Stimulated activated CD4-positive, alpha-beta T cell treated with anti-CD3 and anti-CD28 coated beads, Interleukin-1b, Interleukin-23, amount 100 ng/mL, for 48 hours (primary cell): ENCODE measurements at places on chromosomes 2 and 18.
A peak's percentile ranks its signal among the peaks of the same experiment; 100 is the strongest.

- no peak for DNase-seq
Observed at GRCh38 chr2:233980955-233981561, 63.9 kb downstream of the TRPM8 start.

DNA sequence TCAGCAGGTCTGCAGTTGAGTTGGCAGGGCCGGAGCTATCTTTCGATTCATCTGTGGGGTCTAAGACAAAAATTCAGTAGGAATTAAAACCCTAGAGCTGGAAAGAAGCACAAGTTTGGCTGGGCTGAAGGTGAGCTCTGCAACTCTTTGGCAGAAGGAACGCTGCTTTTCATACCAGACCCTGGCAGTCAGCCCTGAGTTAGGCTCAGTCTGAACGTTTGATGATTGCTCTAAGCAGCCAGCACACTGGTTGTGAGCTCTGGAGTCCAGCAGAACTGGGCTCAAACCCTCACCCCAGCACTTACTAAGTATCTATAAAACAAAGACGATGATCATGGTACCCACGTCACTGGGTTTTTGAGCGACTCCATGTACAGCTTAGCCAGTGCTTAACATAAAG, 192.5 kb downstream of the TNS1 start:
- no peak for DNase-seq

DNA sequence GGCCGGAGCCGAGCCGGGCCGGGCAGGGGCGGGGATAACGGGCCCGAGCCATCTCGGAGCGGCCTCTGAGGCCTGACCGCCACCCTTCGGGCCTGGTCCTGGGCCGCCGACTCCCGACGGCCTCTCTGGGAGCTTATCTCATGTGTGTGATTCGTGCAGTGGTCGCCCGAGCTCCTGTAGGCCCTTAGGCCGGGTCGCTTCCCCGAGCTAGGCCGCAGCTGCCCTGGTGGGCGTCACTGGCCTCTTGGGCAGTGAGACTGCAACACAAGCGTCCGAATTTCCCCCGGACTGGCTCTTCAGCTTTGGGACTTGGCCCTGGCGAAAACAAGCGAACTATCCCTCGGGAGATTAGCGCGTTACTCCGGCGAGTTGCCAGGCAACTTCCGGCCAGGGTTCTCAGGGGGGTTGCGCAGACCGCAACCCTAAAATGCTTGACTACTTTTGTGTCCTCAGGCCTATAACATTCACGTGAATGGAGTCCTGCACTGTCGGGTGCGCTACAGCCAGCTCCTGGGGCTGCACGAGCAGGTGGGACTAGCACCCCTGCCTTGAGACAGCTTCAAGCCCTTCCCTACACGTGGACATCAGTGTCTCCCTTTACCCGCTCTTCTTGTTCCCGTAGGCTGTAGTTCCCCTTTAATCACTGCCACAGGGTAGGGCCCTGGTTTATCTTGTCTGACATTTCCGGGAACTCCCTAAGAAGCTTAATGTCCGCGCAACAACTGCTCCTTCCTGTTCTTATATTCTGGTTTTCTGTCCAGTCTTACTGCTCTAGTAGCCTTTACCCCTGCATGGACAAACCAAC, 602 bp downstream of the SNX17 start:
- peak; percentile 12 for DNase-seq

DNA sequence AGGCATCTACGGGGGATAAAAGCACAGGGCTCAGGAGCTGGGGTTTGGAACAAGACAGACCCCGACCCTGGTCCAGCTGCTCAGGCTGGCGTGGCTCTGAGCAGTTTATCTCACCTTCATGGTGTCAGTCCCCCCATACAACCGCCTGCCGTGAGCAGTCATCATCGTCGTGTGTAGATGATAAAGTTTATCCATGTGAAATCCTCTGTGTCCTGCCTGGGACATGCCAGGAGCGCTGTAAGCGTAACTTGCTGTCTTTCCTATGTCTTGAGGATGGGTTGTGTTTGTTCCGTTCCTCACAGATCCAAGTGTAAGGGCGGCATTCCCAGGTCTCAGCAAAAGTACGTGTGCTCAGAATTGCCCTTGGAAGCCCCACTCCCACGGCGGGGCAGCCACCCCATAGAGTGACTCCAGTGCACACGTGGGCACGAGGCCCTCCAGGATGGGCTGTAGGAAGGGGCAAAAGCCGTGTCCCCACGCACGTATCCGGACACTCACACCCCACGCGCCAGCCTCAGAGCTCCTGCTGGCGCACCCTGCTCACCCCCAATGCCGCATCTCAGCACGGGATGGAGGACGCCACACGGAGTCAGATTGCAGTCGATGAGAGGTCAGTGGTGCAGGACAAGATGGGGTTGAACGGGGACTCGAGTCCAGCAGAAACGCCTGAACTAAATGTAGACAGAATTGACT, 50.9 kb downstream of the ADI1 start:
- no peak for DNase-seq

DNA sequence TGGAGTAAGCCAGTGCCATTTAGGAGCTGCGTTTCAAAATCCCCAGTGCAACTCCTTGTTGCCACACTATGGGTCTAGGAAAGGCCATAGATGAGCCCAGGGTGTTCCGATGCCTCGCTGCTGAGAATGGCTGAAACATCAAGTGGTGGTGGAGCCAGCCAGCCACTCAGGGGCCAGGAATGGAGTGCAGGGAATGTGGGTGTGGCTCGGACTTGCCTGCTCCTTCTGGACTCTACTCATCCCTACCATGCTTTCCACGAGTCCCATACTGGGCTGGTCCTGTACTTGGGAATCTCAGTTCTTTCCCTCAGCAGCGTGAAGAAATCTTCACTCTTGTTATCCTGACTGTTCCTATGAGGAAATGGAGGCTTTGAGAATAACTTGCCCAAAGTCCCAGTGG, 143.5 kb downstream of the INSIG2 start:
- no peak for DNase-seq
